ENCODE measurements at places on chromosomes 5 and 9.

DNA sequence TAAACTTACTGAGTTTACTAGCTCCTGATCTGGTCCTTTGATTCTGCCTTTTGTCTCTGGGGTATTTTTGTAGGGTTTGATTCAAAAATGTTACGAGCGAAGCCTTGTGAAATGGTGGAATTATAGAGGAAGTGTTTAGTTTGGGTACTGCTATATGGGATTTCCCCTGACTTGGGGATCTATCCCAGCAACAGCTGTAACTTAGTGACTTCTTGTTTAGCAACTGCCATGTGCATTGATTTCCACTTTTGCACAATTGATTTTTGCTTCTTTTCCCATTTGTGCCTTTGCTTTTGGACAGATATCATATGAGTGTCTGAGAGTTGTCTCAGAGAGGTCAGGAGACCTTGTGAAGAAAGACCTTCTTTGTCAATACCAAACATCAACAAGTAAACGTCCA, 248.5 kb upstream of the DAP start:
- H3K4me1 ChIP-seq = no peaks in the 10 kb centered on the region
- H3K36me3 ChIP-seq = no peaks in the 10 kb centered on the region
- no peak for DNase-seq
- no peak overlapping the region for H3K27ac ChIP-seq

- no peak for DNase-seq
- no peak overlapping the region for H3K27ac ChIP-seq
- H3K4me3 ChIP-seq = no peak overlapping the region
- H3K27me3 ChIP-seq = peaks cover 7% of the 10 kb centered on the region
- H3K4me1 ChIP-seq = no peaks in the 10 kb centered on the region
These were observed 37.2 kb downstream of the NCS1 start for GRCh38 chr9:130209422-130209821.

DNA sequence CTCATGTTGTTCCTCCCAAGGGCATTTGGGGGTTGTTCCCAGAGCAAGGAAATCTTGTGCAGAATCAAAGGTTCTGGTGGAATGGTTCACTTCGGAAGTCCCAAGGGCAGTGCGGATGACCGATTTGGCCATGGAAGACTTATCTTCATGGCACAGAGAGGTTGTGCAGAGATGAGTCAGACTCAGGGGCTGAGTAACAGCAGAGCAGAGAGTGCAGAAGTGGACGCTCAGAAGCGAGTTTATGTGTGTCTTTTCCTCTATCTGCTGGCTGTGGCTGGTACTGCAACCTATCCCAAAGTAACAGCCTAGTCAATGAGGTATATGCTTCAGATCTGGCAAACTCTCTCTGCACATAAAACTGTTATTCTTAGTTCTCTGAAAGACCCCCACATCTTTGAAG, 118.1 kb downstream of the DPYSL3 start:
- no peak overlapping the region for H3K4me3 ChIP-seq
- no peak for DNase-seq
- H3K36me3 ChIP-seq = no peaks in the 10 kb centered on the region
- no peaks in the 10 kb centered on the region for H3K4me1 ChIP-seq
- no peaks in the 10 kb centered on the region for H3K27me3 ChIP-seq
- H3K27ac ChIP-seq = no peak overlapping the region

GRCh38 chr5:42970636-42971559, 69.2 kb downstream of the ANXA2R start:
- H3K36me3 ChIP-seq = peaks cover 7% of the 10 kb centered on the region
- H3K27ac ChIP-seq = no peak overlapping the region
- H3K4me1 ChIP-seq = peaks cover 5% of the 10 kb centered on the region
- H3K4me3 ChIP-seq = no peak overlapping the region

- peaks cover 18% of the 10 kb centered on the region for H3K36me3 ChIP-seq
- H3K4me3 ChIP-seq = peak overlapping the region; percentile 99
- H3K27me3 ChIP-seq = no peaks in the 10 kb centered on the region
- DNase-seq = no peak
These were observed 2.3 kb downstream of the OSTF1 start for GRCh38 chr9:75090579-75090978.

DNA sequence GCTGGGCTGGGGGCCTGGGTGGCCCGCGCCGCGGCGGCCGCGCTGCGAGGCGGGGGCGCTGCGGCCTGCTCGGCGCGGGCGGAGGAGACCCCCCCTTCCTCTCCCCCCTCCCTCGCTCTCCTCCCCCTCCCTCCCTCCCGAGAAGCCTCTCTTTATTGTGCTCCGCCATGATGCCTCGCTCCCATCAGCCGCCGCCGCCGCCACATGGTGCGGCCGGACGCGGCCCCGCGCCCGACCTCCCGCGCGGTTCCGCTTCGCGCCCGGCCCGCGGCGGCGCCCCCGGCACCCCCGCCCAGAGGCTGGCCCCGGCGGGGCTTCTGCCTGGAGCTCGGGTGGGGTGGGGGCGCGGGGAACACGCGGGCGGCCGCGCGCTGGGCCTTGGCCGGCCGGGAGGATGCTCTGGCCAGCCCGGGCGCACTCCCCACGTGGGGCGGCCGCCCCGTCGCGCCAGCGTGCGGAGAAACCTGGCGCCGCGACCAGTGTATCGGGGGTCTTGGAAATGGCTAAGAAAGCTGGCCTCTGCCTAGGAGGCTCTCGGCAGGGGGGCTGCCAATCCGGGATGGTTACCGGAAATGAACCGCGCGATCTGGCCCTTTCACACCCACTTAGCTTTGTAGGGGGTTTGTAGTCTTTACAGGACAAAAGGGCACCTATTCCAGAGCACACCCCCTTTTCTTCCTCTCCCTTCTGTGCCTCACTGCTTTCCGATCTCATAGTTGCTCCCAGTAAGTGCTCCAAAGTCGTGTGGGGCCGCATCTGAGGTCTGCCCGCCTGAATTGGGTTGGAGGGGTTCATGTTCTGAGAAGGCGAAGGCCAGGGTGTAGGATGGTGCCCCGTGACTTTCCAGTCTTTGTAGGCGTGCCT, 1.0 kb downstream of the SET start:
- peak overlapping the region; percentile 99 for H3K4me3 ChIP-seq
- H3K27ac ChIP-seq = peak overlapping the region; percentile 99
- no peaks in the 10 kb centered on the region for H3K27me3 ChIP-seq
- peak; percentile 30 for DNase-seq
- H3K36me3 ChIP-seq = peaks cover 35% of the 10 kb centered on the region

- no peak overlapping the region for H3K27ac ChIP-seq
- no peak for DNase-seq
- no peak overlapping the region for H3K4me3 ChIP-seq
- no peaks in the 10 kb centered on the region for H3K4me1 ChIP-seq
- peaks cover 2% of the 10 kb centered on the region for H3K27me3 ChIP-seq
- no peaks in the 10 kb centered on the region for H3K36me3 ChIP-seq
These were observed 59.9 kb downstream of the ABLIM3 start for GRCh38 chr5:149201121-149201637.

GRCh38 chr9:121359351-121360294, 10.4 kb downstream of the STOM start:
- peak overlapping the region; percentile 53 for H3K27ac ChIP-seq
- peaks cover 21% of the 10 kb centered on the region for H3K36me3 ChIP-seq
- DNase-seq = no peak
- H3K27me3 ChIP-seq = no peaks in the 10 kb centered on the region
- peaks cover 67% of the 10 kb centered on the region for H3K4me1 ChIP-seq

All from activated T-helper 1 cell treated with anti-CD3 and anti-CD28 coated beads, Interleukin-12 subunit alpha, Interleukin-12 subunit beta, Interleukin-2, Interleukin-4 antibody, amounts not matched to agents 30 ng/mL and 10 ng/mL and 1 ng/mL, durations not matched to agents 14 hours and 24 hours and 36 hours (primary cell).